Fibroblast of gingiva (primary cell): ENCODE measurements at places on chromosomes 3 and 15.

DNA sequence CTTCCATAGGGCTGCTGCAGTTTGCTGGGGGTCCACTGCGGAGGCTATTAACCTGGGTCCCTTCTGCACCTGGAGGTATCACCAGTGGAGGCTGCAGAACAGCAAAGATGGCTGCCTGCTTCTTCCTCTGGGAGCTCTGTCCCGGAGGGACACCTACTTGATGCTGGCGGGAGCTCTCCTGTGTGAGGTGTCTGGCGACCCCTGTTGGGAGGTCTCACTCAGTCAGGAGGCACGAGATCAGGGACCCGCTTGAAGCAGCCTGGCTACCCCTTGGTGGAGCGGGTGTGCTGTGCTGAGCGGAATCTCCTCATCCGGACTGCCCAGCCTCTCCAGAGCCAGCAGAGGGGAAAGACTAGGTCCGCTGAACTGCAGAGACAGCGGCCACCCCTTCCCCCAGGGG lies 56.0 kb upstream of the CTXND1 start:
- DNase-seq, result no peak

DNA sequence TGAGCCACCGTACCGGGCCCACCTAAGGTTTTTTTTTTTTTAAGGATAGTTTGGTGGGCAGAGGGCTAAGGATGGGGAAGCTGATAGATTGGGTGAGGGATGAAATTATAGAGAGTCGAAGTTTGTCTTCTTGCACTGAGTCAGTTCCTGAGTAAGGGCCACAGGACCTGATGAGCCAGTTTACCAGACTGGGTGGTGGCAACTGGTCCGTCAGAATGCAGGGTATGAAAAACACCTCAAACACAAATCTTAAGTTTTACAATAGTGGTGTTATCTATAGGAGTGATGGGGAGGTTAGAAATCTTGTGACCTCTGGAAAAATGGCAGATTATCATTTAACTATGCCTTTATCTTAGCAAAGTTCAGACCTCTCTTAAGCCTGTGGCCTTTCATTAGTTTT lies 2.8 kb downstream of the ZNF860 start:
- no peak for DNase-seq

DNA sequence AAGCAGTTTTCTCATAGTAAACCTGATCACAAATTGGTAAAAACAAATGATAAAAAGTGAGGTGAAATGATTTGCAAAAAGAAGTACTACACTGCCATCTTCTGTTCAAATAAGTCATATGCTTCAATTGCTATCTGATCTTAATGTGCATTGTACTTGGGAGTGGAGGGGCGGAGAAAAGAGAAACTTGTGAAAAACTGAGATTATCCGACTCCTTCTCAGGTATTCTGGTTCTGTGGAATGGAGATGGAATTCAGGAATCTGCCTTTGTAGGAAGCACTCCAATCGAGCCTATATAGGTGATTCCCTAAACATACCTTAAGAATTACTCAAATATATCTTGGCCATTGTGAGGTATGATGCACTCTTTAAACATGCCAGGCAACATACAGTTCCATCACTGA lies 180.6 kb downstream of the CHL1 start:
- peak; percentile 41 for DNase-seq

GRCh38 chr3:165193366-165194254 lies 2.6 kb downstream of the SLITRK3 start:
- no peak for DNase-seq

- DNase-seq, result no peak
Observed at GRCh38 chr15:37372064-37372463, 271.7 kb upstream of the MEIS2 start.

DNA sequence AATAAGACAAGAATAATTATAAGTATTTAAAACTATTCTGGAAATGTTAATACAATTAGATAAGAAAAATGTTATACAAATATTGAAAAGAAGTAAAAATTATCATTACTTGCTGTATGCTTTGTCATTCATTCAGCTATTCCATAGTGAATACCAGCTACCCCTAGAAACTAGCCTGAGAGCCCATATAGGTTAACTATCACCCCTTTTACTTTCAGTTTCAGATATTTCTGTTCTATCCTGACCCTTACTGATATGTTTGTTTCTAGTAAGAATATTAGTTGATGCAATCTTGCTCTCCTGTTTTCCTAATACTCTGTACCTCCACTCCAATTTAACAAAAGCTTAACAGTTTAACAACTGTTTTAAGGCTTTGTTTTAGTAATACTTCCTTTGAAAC lies 31.6 kb downstream of the FAM227B start:
- no peak for DNase-seq

- DNase-seq, result no peak
Observed at GRCh38 chr3:88117683-88118082, 32.1 kb upstream of the C3orf38 start.

GRCh38 chr3:181753391-181753790 lies 41.7 kb downstream of the SOX2 start:
- no peak for DNase-seq

DNA sequence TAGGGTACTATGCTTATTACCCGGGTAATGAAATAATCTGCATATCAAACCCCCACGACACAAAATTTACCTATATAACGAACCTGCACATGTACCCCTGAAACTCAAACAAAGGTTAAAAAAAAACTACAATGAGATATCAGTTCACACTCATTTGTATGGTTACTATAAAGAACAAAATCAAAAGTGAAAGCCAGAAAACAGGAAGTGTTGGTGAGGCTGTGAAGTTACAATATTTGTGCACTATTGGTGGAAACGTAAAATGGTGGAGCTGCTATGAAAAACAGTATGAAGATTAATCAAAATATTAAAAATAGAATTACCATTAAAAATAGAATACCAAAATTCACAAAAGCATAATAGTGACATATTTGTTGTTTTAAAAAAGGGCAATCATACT lies 128.9 kb downstream of the ZIC1 start:
- DNase-seq, result no peak

DNA sequence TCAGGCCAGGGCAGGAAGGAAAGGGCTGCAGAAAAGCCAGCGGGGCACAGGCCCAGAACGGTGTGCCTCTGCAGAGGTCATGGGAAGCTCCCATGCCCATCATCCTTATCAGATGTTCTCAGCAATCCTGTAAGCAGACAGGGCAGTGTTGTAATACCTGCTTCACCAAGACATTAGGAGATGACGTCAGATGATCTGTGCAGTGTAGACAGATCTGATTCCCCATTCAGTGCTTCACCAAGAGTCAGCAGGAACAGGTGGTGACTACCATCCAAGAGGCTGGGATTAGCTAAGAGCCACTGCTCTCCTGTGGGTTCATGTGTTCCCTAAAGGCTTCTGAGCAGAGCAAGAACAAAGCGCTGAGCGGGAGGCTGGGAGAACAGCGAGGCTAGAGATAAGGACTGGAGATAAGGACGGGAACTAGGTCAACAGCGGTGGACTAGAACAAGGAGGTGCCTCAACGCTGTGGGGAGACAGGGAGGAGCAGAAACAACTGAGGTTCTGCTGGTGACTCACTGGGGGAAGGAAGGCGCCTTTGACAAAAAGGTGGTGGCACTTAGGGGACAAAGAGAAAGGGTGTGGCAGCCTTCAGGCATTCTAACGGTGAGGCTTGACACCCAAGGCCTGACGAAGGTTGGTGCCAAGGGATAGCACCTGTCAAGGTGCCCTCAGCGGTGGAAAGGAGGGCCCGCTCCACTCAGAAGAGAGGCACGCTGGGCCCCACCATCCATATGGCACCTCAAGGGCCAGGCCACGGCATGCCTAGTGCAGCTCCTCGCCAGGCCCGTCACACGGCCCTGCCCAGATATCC lies 28.4 kb downstream of the CCDC12 start:
- no peak for DNase-seq

GRCh38 chr3:166580561-166580960 lies 743.3 kb upstream of the BCHE start:
- no peak for DNase-seq

- DNase-seq, result no peak
Observed at GRCh38 chr3:105812194-105812586, 56.6 kb downstream of the CBLB start.

- DNase-seq, result peak; percentile 9
Observed at GRCh38 chr15:87777054-87777561, 479.4 kb downstream of the NTRK3 start.

DNA sequence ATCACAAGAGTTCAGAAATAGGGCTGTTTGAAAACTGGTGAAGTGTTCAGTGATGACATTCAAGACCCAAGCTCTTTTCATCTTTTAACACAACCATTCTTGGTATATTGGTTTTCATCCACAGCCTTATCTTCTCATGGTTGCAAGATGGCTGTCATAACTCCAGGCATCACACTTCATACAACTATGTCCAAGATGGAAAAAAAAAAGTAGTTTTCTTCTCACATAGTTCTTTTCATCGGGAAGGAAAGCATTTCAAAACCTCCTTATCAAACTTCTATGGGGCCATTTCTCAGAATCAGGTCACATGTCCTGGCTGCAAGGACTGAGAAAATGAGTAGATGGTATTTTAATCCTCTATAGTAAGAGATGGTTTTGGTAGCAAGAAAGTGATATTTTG lies 21.1 kb upstream of the MFSD1 start:
- DNase-seq, result no peak

- no peak for DNase-seq
Observed at GRCh38 chr3:188256758-188257157, 102.8 kb downstream of the LPP start.

DNA sequence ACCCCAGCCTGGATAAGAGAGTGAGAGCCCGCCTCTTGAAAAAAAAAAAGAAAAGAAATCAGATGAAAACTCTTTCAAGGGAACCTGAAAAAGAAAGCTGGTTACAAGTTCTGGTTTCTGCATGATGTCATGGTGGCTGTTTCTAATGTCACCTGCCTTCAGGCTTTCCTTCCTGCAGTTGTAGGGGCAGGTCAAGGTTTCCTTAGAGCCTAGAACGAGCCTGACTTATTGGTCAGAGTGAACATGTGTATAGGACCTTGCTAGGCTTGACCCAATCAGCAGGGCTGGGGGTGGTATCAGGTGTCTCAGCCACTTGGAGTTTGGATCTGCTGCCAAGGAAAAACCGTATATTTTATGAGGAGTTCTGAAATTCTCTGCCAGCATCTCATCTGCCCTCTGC lies 3.8 kb downstream of the IVD start:
- no peak for DNase-seq

- no peak for DNase-seq
Observed at GRCh38 chr3:45366290-45366689, 22.1 kb upstream of the LARS2 start.

GRCh38 chr15:95227235-95227634 lies 995.9 kb downstream of the MCTP2 start:
- no peak for DNase-seq

DNA sequence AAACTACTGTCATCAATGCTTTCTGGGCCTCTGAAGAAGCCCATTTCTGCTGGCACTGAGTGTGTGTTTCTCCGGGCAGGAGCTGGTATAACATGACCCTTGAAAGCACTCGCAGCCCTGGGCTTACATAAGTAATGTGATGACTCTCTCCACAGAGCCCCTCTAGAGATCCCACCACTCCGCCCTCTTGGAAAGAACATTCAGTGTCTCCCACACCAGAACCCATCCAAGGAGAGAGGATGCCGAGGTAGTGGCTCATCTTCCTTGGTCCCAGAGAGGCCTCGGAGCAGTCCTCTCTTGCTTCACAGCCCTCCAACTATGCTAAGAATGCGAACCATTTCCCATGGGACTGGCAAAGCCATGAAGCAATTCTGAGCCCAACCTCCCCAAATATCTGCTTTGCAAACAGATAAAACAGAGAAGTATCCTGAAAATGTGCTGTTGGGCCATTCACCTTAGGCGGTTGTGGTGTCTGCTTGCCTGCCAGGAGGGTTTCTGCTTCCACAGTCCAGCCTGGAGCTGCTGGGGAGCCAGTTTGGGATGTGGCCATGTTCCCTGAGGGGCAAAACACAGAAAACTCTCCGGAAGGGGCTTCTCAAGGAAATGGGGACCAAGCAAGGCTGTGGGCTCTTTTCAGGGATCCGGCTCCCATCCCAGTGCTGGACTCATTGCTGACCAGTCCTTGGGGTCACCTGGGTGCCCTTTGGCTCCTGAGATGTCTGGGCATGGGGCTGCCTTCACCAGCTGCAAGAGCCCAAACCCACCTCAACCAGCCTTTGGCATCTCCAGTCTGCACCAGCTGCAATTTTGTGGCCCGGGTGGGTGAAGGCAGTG lies 47.3 kb downstream of the AMOTL2 start:
- DNase-seq, result peak; percentile 99

DNA sequence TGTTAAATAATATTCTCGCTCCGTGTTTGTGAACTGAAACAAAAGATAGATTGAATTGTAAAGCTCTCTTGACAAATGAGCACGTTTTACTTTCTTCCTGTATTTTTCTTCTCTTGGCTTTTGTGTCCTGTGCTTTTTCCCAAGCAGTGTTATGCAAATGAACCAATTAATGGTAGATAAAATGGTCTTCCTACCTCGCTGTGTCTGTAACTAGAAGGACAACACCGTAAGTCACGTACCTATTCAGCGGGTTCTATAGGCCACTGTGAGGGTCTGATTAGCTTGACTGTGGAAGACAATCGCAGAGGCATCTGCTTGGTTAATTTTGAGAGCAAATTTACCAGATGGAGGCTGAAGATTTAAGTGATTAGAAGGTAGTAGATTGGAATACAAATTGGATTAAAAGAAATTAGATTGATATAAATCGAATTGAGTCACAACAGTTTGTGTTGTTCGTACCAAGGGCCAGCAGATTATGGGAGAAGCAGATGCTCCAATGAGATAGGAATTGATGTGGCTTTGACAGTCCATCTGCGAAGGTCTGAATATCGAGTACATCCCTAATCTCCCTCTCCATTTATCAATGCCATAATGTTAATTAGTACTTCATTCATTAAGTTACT lies 40.2 kb downstream of the ROBO2 start:
- no peak for DNase-seq

- DNase-seq, result no peak
Observed at GRCh38 chr3:63096248-63097058, 181.7 kb upstream of the SYNPR start.

DNA sequence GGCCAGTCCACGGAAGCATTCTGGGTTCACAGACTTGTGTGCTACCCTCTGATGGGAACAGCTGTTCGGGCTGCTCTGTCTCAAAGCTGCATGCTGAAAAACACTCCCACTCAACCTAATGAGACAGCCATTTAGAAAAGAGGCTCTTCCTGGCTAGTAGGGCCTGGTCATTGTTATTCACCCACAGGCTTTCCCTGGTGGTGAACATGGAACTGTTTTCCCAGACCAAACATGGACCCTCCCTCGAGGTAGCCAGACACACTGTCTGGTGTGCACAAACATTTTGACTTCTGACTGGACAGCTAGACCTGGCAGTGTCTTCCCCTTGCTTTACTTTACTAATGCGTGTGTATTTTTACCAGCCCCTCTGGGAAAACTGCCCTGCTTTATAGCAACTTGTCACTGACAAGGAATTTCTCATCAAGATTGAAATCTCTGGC lies 39.0 kb downstream of the MECOM start:
- no peak for DNase-seq

GRCh38 chr3:36843065-36844051 lies 79.0 kb upstream of the DCLK3 start:
- peak; percentile 10 for DNase-seq
